ENCODE measurements at places on chromosomes 5 and 9.

DNA sequence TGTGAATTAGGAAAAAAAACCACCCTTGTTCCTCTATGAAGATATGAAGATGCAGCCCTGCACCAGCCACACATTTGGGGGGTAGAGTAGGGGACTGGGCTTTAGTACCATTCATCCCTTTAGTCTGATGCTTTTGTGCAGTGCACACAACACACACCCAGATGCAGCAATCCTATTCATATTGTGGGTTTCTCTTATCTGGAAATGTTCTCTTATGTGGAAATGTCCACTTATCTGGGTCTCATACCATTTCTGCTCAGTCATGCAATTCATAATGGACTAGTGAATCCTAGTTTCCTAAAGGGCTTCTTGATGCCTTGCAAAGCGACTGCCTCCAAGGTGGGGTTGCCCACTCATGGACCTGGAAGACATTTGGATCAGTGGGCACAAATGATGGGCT is 47.8 kb downstream of the C9orf152 start:
- DNase-seq = no peak

DNA sequence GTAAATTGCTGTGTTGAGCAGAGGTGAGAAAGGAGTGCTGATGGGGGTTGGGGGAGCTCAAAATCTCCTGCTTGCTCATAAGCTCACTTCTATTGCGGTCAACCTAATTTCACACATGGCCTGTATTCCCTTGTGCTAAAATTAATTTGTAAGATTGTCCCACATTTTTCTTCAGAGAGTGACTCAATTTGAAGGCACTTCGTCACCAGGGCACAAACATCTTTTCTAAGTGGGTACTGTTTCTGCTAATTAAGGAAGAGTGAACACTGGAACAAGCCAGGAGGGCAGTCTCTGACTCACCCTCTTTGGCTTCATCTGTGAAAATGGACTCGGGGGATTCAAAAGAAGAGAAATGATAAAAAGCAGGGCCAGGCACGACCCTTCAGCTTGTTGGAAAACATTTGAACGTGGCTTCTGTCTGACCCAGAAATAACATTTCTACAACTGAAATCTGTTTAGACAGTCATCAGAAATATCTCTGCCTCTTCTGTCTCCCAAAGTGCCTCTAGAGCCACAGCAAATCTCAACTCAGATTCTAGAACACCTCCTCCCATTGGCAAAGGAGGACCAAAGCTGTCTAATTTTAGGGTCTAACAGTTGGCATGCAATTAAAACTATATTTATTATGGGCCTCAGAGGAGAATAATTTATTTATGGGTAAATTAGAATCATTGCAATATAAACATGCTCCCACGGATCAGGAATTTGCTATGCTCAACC is 49.8 kb downstream of the FEM1C start:
- DNase-seq = no peak

DNA sequence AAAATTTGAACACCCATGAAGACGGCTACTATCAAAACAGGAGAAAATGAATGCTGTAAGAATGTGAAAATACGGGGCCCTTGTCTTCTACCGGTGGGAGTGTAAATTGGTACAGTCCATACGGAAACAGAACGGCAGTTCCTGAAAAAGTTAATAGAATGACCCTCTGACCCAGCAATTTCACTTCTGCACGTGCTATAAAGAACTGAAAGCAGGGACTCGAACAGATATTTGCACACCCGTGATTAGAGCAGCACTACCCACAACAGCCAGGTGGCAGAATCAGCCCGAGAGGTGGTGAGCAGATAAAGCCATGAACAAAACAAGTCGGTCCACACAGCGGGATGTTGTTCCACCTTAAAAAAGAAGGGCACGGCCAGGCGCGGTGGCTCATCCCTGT is 22.6 kb upstream of the SLC12A7 start:
- no peak for DNase-seq

- DNase-seq = no peak
Observed at GRCh38 chr9:113808391-113809358, 67.4 kb upstream of the ZNF618 start.

DNA sequence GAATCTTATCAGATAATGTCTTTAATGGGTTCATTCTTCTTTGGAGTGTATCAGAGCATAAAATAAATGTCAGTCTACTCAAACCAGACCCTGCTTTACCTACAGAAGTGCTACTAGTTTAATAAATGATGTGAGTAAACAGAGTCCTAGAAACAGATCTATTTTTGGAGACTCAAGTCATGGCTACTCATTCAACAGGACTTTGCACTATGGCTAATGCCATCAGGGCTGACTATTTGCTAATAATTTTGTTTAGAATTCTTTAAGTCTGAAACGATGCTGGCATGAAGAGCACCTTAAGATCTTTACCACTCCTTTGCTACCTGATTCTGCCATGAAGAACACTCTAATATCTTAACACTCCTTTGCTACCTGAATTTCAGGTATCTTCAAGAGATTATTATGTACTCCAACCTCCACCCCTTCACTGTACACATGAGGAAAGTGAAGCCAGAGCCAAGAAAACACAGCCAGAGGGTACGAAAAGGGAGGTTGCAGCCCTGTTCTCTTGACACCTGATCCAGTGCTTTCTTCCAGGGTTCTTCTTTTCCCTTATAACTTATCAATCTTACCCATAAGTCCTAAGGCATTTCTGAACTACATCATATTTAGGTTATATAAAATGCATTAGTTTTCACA is 62.4 kb downstream of the ZNF608 start:
- DNase-seq = no peak

- no peak for DNase-seq
Observed at GRCh38 chr5:36392186-36392585, 90.5 kb upstream of the RANBP3L start.

DNA sequence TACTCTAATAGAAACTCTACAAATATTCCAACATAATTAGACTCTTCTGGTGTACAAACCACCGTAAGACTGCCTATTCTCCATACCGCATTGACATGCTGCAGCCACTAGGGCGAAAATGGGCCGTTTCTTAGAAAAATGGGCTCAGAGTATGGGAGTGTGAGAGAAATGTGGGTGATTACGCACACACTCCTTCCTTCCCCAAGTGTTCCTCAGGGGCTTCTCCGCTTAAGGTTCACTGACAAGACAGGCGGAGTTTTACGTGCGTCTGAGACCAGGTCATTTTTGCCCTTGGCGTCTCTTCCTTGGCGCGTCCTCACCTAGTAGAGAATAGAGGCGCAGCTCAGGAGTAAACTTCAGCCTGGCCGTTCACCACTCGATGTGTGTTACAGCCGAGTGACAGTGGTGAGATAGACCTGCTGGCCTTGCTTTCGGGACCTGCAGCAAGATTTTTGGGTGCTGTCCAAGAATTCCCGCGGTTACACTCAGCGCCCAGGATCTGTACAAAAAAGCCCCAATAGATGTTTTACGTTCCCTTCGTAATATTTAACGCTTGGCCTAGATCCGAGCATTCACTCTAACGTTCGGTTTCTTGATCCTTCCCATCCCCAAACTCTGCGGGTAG is 1.8 kb upstream of the NTRK2 start:
- peak; percentile 2 for DNase-seq
